Tibial artery (tissue), 4 donors: ENCODE measurements at places on chromosomes 1 and 21.
A peak's percentile ranks its signal among the peaks of the same experiment; 100 is the strongest.

DNA sequence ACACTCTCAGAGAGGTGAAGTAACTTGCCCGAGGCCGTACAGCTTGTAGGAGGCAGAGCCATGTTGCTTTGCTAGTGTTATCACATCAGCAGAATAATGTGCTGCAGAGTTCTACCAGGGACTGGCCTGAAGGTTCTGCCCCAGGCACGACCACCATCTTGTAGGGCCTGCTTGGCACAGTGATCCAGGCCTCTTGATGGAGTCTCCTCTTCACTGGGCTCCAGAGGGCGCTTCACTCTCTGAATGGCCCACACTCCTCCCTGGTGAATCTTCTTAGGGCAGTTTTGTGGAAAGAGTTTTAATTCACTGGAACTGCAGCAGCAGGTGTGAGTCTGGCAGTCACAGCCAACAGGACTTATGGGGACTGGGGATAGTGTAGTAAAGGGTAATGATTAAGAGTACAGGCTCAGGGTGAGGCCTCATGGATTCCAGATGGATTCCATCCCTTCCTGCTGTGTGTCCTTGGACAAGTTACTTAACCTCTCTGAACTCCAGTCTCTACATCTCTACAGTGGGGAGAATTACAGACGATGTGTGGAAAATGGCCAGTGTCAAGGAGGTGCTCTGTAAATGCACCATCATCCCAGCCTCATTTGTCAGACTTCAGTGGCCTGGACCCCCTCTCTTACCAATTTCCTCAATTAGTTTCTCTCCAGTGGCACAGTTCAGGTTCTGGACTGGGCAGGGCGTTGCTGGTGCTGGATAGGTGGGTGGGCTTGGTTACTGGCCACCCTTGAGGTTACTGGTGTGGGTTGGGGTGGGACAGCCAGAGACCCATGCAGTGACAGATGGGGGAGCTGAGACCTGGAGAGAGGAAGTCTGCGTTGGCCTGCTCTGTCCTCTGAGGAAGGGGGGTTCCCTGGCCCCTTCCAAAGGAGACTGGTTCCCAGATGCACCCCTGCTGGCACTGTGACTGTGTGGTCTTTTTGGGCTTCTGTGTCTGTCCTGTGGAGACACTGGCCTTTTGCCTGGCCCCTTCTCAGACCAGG, 45.9 kb upstream of the CSF3R start:
- H3K4me3 ChIP-seq = no peak overlapping the region
- no peak for DNase-seq
- no peaks in the 10 kb centered on the region for H3K27me3 ChIP-seq
- H3K4me1 ChIP-seq = no peaks in the 10 kb centered on the region
- no peak overlapping the region for H3K27ac ChIP-seq
- H3K36me3 ChIP-seq = no peaks in the 10 kb centered on the region

GRCh38 chr1:180343921-180344769, 114.1 kb downstream of the LHX4 start:
- H3K4me1 ChIP-seq = no peaks in the 10 kb centered on the region
- no peaks in the 10 kb centered on the region for H3K36me3 ChIP-seq
- H3K27me3 ChIP-seq = no peaks in the 10 kb centered on the region
- no peak overlapping the region for H3K4me3 ChIP-seq
- peak; percentile 51 for DNase-seq
- H3K27ac ChIP-seq = no peak overlapping the region

GRCh38 chr21:46153247-46154154, 1.9 kb downstream of the FTCD start:
- H3K27ac ChIP-seq = no peak overlapping the region
- H3K36me3 ChIP-seq = no peaks in the 10 kb centered on the region
- no peaks in the 10 kb centered on the region for H3K27me3 ChIP-seq

DNA sequence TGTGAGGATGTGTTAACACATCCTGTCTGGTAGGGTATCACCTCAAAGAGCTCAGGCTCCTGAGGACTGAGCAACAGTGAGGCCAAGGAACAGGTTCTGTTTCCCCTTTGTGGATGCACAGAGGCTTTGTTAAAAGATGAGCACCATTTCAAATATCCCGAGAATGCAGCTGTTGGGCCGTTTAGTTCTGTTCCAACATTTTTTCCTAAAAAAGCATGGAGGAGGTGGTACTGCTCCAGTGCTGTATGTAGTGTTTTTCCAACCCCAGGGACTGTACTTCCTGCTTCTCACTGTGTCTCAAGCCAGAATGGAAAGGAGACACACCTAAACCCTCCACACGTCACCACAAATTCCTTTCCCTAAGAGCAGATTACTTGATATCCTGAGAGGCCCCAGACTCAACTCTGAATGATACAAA, 53.8 kb upstream of the BCL10 start:
- H3K36me3 ChIP-seq = no peaks in the 10 kb centered on the region
- H3K4me3 ChIP-seq = no peak overlapping the region
- H3K27ac ChIP-seq = peak overlapping the region; percentile 57

DNA sequence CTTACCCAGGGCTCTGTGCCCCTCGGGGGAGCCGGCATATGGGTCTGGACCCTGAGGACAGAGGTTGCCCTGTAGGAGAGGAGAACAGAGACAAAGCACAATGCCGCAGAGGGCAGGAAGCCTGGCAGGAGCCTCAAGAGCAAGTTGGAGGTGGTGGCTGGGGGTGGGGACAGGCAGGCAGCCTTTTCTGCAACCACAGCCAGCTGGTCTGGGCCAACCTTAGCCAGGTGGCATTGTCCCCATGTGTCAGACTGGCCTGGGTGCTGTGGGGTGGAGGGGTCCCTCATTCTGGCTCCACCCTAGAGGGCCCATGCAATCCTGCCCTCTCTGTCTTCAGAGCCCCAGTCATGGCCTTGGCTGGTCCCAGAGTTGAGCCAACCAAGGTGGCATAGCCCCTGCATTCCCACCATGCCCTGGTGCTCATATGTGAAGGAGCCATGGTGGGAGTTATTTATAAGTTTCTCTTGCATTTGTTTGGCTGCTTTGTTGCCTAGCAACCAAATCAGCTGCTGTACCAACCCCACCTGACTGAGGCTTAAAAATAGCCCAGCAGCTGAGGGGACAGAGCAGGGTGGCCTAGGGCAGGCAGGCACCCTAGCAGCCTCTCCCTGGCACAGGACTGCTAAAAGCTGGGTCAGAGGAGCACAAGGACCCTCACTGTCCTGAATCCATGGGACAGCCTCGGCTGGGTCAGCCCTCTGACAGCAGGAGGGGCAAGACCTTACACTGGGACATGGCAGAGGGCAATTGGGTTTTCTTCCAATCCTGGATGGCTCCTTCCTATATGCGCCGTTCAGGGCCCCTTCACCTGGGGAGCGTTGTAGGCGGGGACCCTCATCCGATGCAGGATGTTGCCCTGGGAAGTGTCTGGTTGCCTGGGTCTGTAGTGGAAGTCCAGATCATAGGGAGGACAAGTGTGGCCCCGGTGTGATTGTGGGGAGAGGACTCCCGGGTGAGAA, 19.5 kb downstream of the MAP7D1 start:
- peak; percentile 41 for DNase-seq
- H3K4me1 ChIP-seq = peaks cover 4% of the 10 kb centered on the region
- no peak overlapping the region for H3K4me3 ChIP-seq
- peak overlapping the region; percentile 81 for H3K27ac ChIP-seq
- peaks cover 82% of the 10 kb centered on the region for H3K36me3 ChIP-seq
- no peaks in the 10 kb centered on the region for H3K27me3 ChIP-seq

DNA sequence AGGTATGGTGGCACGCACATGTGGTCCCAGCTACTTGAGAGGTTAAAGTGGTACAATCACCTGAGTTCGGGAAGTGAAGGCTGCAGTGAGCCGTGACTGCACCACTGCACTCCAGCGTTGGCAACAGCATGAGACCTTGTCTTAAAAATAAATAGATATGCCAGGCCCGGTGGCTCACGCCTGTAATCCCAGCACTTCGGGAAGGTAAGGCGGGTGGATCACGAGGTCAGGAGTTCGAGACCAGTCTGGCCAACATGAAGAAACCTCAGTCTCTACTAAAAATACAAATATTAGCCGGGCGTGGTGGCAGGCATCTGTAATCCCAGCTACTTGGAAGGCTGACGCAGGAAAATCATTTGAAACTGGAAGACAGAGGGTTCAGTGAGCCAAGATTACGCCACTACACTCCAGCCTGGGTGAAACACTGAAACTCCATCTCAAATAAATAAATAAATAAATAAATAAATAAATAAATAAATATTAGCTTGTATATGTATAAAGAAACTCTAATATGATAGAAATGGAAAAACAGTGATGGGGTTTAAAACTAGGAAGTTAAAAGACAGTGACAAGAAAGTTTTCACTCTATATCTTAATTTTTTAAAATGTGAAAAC, 18.8 kb downstream of the GATAD2B start:
- no peaks in the 10 kb centered on the region for H3K36me3 ChIP-seq
- no peak overlapping the region for H3K4me3 ChIP-seq
- H3K27ac ChIP-seq = peak overlapping the region; percentile 43
- H3K4me1 ChIP-seq = peaks cover 25% of the 10 kb centered on the region

DNA sequence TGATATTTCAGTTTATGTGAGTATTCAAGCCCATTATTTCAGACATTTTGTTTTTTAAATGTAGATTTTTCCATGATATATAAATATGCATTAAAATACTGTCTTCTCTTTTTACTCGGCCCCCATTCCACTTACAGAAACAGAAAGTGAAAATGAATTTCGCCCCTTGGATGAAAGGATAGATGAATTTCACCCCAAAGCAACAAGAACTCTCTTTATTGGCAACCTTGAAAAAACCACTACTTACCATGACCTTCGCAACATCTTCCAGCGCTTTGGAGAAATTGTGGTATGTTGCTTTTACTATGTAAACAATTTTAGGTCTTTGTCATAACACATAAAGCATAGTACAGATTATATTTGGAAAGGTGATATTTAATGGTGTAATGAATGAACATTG, 59.9 kb downstream of the ZBTB17 start:
- no peak for DNase-seq
- H3K4me3 ChIP-seq = no peak overlapping the region
- no peak overlapping the region for H3K27ac ChIP-seq
- peaks cover 83% of the 10 kb centered on the region for H3K36me3 ChIP-seq

DNA sequence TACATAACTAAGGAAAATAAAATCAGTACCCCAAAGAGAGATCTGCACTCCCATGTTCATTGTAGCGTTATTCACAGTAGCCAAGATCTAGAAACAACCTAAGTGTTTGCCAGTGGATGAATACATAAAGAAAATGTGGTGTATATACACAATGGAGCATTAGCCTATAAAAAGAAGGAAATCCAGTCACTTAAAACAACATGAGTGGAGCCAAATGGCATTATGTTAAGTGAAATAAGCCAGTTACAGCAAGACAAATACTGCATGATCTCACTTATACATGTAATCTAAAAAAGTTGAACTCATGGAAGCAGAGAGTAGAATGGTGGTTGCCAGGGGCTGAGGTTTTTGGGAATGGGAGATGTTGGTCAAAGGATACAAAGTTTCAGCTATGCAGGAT, 508.3 kb upstream of the B3GALT2 start:
- DNase-seq = no peak
- H3K4me1 ChIP-seq = no peaks in the 10 kb centered on the region
- no peak overlapping the region for H3K27ac ChIP-seq
- H3K4me3 ChIP-seq = no peak overlapping the region
- H3K36me3 ChIP-seq = no peaks in the 10 kb centered on the region

GRCh38 chr1:115115521-115116161, 26.3 kb upstream of the TSPAN2 start:
- H3K4me1 ChIP-seq = no peaks in the 10 kb centered on the region
- H3K27ac ChIP-seq = peak overlapping the region; percentile 67
- H3K36me3 ChIP-seq = no peaks in the 10 kb centered on the region
- H3K27me3 ChIP-seq = no peaks in the 10 kb centered on the region
- H3K4me3 ChIP-seq = no peak overlapping the region
- no peak for DNase-seq

DNA sequence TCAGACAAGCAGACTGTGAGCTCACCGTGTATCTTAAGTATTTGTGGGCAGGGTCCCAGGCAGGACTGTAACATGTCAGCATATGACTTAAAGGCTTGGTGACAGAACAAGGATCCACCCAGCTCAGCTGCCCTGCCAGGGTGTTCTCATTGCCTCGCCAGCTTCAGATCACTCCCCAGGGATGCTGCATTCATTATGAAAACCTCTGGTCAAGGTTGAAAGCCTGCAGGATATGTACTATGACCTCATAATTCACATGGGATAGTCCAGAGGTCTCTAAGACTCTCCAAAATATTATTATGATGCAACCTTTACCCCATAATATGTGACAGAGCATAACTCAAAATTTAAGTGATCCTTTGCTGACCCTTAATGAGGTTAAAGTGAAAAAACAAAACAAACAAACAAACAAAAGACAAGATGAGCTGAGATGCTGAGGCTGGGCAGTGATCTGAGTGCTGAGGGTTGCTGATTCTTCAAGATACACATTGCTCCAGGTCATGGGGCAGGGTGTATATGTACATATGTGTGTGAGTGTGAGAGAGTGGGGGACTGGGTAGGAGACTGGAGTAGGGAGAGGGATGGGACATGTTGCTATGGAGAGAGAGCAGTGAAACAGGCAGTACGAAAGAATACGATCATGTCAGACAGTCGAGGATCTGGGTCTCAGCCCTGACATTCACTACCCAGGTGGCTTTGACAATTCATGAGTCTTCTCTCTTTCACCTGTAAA, 98.8 kb upstream of the DUSP10 start:
- H3K27ac ChIP-seq = peak overlapping the region; percentile 37
- no peaks in the 10 kb centered on the region for H3K4me1 ChIP-seq
- no peaks in the 10 kb centered on the region for H3K27me3 ChIP-seq
- no peaks in the 10 kb centered on the region for H3K36me3 ChIP-seq

- H3K4me3 ChIP-seq = peak overlapping the region; percentile 16
- no peaks in the 10 kb centered on the region for H3K27me3 ChIP-seq
- peak overlapping the region; percentile 90 for H3K27ac ChIP-seq
- H3K4me1 ChIP-seq = peaks cover 89% of the 10 kb centered on the region
- DNase-seq = peak; percentile 46
Observed at GRCh38 chr1:8120693-8121260, 94.7 kb upstream of the ERRFI1 start.

DNA sequence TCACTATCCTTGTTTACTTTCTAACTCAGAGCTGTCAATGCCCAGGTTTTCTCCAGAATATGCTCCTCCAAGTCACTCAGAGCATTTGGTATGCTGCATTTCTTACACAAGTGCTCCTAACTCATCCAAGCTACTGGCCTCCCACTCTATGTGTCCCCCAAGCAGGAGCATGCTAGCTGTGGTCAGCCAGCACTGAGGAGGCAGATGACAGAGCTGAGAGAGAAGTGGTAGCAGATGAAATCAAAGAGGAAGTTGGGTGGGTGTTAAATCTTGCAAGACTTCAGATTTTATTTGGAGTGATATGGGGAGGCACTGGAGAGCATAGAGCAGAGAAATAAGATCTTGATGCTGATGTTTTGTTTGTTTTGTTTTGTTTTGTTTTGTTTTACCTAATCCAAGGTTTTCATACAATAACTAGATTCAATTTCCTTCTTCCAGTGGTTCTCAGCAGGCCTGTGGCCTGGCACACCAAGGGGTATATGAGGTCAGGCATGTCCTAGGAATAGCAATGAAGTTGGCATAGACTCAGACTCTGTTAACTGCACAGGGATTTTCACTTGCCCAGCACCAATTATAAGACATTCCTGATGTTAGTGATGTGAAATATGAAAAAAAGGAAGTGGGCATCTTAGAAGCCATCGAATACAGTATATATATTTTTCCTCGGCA, 3.1 kb upstream of the PGBD5 start:
- H3K27me3 ChIP-seq = peaks cover 27% of the 10 kb centered on the region
- no peak overlapping the region for H3K4me3 ChIP-seq
- DNase-seq = no peak
- H3K4me1 ChIP-seq = peaks cover 19% of the 10 kb centered on the region

- H3K4me3 ChIP-seq = no peak overlapping the region
- H3K36me3 ChIP-seq = no peaks in the 10 kb centered on the region
- H3K27me3 ChIP-seq = no peaks in the 10 kb centered on the region
Observed at GRCh38 chr1:161139766-161140165, 7.3 kb upstream of the DEDD start.
